ENCODE measurements at places on chromosomes 1 and 21.

DNA sequence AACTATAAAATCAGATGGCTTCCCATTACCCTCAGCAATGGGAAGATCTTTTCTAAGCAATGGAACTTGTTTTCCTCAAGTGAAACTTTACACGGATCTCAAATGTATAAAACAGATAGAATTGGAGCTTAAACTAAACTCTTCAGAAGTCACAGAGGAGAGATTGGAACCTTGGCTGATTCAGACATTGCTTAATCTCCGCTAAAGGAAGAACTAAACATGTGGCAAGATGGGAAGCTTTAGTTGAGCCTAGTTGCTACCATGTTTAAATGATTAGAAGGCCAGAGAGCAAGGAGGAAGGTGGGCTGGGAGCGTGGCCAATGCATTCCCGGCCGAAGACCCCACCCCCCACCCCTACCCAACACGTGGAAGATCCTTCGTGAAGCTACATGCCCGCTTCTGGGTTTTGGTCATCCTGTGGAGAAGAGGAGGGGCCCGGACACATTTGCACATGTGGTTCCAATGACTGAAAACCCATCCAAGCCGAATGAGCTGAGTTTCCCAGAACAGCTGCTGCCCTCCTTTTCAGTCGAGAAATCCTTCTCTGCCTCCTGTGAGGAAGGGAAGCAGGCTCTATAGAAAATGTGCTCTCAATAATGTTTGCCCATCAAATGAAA lies 164.3 kb downstream of the MIS18A start:
- DNase-seq: no peak

- no peak for DNase-seq
Observed at GRCh38 chr1:188023206-188023605, 1194.5 kb downstream of the PLA2G4A start.

DNA sequence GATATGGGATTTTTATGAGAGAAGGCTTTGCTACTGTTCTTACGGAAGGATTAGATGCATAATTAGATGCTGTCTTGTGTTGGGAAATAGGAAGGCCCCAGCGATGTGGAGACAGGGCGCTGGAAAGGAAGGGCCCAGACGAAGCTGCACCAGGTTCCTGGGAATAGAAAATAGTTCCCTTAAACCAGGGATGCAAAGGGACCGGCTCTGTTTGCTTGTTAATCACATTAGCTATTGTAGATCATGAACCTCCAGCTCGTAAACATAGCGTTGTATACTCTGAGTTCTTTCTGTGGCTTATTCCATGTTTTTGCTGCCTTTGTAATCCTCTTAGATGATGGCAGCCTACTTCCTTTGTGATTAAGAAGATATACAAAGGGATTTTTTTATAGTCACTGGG lies 79.8 kb upstream of the COX20 start:
- DNase-seq: no peak

DNA sequence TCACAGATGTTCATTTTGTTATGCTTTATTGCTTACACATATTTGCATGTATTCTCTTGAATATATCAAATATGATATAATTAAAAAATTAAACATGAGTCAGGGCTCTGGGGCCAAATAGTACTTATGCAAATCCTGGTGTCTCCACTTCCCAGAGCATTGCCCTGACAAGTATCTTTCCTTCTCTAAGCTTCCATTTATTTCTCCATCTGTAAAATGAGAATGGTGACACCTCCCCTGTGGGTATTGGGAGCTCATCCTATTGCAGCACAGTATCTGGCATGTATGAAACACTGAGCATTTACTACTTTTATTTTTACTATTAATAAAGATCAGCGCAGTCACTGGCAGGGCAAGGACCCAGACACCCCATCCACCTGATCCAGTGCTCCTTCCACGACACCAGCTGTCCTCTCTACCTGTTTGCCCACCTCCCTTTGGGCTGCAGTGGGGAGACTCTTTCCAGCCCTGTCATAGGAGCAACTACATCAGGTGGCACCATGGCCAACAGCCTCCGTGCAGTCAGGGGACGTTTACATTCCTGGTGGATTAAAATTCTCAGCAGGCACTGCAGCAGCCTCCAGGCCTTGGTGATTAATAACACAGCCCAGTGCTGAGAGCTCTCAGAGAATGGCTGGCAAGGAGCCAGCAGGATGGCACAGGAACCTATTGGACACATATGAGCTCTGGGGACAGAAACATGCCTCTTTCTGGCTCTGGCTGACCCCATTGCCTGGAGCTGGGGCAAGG lies 113.0 kb downstream of the DMRTB1 start:
- peak; percentile 45 for DNase-seq

DNA sequence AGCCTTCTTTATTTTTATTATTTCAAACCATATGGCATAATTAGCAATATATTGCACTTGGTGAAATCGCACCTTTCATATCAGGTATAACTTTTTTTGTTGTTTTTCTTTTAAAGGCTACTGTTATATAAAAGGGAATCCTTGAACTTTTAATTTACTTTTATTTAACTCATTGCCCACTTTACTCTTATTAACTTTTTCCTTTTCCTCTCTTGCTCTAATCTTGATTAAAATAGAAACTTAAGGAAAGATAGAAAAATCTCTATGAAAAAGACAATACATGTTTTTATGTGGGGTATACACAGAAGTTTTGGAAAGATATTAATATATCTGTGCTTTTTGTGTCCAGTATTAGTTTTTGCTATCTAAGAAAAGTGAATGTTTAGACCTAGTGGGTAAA lies 805.8 kb downstream of the USP25 start:
- no peak for DNase-seq

GRCh38 chr1:7592120-7592798 lies 178.8 kb upstream of the VAMP3 start:
- no peak for DNase-seq

Measured in right forelimb (tissue), 1 donor.